Calu3 (cell line): ENCODE measurements at places on chromosomes 5 and 9. TPM values are rescaled to one million over a fixed set of nuclear protein-coding genes. Genes with fewer than 3 reads are reported as not detected.

GRCh38 chr5:151151793-151152192 is 5.8 kb downstream of the ANXA6 start:
- DNase-seq: no peak

- no peak for DNase-seq
These were observed 9.8 kb downstream of the LARP1 start for GRCh38 chr5:154764967-154765366.

DNA sequence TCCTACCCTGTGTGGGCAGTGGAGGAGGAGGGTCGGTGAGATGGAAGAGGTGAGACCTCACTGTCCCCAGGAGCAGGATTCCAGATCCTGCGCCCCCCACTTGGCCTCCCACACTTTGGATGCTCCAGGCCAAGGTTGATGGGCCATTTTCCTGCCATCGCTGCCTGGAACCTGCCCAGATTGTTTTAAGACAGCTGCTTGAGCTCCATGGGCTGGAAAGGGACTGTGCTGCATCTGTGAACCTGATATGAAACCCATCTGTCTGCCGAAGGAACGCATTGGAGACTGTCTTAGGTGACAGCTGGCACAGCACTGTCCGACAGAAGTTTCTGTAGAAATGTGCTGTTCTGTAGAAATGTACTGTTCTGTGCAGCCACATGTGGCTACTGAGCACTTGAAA is 72.7 kb upstream of the SLC25A48 start:
- no peak for DNase-seq

Gene NOTCH1
- total RNA-seq: 11.7 and 17.7 TPM in 2 replicates

- DNase-seq: peak; percentile 93
These were observed 121.6 kb downstream of the TRIO start for GRCh38 chr5:14264605-14265316.

Gene MCIDAS
- total RNA-seq: 4.4 and 4.9 TPM in 2 replicates

Gene PDE6A
- total RNA-seq: not detected in 2 replicates

- no peak for DNase-seq
These were observed 133.8 kb downstream of the LIFR start for GRCh38 chr5:38422622-38423021.

Gene UNC5A
- total RNA-seq: 19.5 and 20.2 TPM in 2 replicates

Gene SLCO6A1
- total RNA-seq: not detected in 2 replicates

Gene ZNF658
- total RNA-seq: 2.5 and 3.1 TPM in 2 replicates

GRCh38 chr9:137445930-137446431 is 4.8 kb upstream of the ENTPD8 start:
- no peak for DNase-seq

DNA sequence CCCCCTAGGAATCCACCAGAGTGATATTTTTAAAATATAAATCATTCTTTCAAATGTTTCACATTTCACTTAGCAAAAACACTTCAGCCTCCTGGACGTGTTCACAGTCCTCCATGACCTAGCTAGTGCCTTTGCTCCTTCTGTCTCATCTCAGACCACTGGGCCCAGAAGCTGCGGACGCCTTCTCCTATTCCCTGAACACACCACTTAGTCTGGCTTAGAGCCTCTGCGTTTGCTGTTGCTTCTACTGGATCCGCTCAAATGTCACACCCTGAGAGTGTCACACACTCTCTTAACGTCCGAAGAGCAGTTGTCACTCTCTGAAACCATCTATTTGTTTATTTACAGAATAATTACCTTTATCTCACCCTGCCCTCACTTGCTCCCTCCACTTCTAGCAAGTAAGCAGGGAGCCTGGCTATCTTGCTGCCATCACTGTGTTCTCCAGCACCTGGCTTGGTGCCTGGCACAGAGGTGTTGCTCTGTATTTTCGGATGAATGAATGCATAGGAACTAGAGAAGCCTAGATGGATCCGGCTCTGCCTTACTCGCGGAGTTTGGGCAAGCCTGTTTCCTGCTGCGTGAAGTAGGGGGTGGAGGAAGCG is 1.2 kb upstream of the GRK6 start:
- DNase-seq: no peak

- peak; percentile 85 for DNase-seq
These were observed at the start of gene FANCC for GRCh38 chr9:95317119-95317892. Gene FANCC, minus strand, starts transcription at chr9:95317709. Its CDS starts 68,418 bp downstream, at chr9:95249291.

Gene GBGT1
- total RNA-seq: not detected in 2 replicates

DNA sequence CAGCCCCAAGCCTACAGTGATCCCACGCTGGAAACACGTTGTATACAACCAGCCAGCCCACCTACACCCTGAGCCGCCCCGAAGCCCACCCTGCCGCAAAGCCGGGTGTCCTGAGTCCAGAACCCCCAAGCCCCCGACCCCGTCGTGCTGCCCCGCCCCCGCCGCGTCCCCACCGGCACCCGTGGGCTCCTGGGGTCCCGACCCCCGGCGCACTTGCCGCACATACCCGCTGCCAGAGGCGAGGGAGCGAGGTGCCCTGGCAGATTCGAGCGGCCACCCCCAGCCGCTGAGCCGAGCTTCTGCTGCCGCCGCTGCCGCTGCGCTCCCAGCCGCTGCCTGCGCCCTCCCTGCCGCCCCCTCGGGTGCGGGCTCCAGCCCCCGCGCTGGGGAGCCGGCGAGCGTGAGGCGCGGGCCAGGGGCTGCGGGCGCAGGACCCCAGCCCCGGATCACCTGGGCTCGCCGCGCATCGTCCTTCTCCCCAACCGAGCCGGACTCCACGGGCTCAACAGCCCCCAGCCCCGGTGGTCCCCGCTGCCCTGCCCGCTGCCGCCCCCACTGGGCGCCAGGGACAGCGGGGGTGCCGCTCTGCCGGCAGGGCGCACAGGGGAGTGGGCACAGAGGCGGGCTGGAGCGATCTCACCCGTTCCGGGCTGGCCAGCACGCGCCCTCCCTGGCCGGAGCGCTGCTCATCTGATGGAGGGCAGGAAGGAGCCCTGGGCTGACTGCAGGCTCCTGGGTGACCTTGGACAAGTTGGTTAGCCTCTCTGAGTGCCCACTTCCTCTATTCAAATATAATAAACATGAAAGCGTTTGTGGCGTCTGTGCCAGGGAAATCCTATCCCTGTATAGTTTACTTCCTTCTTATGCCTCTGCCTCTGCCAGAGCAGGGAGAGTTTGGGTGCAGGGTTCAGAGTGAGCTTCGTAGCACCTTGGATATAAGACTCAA is at the start of gene HTR4:
Gene HTR4 (minus strand): TSS at position 692 of the 946 bp plus-strand sequence. CDS start 17,513 bp downstream, outside the sequence.
- peak; percentile 6 for DNase-seq

- no peak for DNase-seq
These were observed 212.2 kb downstream of the TRIO start for GRCh38 chr5:14355391-14355790.

DNA sequence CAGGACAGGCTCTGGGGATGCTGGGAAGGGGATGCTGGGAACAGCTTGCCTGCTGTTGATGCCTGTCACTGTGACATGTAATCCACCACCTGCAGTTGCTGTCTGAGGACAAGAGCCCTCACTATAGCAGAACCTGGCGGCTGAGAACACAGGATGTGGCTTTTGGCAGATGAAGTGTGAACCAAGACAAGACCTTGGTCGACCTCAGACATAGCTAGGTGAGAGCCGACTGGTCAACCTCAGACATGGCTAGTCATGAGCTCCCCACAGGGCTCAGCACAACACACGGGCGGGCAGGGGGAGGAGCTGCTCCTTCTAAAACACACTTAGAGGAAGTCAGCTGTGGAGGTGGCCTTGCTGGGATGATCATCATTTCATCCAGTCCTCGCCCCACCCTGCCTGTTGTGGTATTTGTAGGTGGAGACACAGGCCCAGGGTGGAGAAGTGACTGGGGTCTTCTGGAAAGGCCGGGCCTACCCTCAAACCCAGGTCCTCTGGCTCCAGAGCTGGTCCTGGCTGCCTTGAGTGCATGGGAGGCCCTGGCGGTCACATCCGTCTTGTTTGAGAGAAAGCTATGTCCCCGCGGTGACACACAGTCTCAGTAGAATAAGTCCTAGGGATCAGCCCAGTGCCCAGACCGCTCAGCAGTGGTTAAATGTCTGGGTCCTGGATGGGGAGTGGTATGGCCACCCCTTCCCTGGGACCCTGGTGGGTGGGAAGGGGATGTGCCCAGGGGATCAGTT is 6.1 kb downstream of the SUSD3 start:
- no peak for DNase-seq

- no peak for DNase-seq
These were observed 54.4 kb downstream of the KCNV2 start for GRCh38 chr9:2771661-2772060.

Gene PAPPA
- total RNA-seq: not detected in 2 replicates

Gene JAKMIP2
- total RNA-seq: not detected in 2 replicates

- no peak for DNase-seq
These were observed 36.5 kb downstream of the HABP4 start for GRCh38 chr9:96486386-96487028.
